ENCODE measurements at places on chromosomes 4 and X.

GRCh38 chr4:42167709-42168108 lies 15.3 kb upstream of the BEND4 start:
- no peak for DNase-seq

GRCh38 chr4:71237641-71238040 lies 101.2 kb upstream of the SLC4A4 start:
- no peak for DNase-seq

- no peak for DNase-seq
These were observed 95.6 kb downstream of the NR3C2 start for GRCh38 chr4:148346657-148347056.

DNA sequence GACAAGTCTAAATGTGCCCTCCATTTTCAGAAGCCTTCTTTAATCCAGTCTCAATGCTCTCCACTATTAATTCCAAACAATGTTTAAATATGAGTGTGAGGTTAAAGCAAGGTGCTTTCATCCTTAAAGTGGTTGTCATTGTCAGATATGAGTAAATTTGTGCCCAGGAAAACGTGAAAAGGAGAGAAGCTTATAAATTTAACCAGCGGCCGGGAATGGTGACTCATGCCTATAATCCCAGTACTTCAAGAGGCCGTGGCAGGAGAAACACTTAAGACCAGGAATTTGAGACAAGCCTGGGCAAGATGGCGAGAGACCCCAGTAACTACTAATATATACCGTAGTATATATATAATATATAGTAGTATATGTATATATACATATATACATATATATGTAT lies 270.0 kb downstream of the ARHGAP24 start:
- no peak for DNase-seq

DNA sequence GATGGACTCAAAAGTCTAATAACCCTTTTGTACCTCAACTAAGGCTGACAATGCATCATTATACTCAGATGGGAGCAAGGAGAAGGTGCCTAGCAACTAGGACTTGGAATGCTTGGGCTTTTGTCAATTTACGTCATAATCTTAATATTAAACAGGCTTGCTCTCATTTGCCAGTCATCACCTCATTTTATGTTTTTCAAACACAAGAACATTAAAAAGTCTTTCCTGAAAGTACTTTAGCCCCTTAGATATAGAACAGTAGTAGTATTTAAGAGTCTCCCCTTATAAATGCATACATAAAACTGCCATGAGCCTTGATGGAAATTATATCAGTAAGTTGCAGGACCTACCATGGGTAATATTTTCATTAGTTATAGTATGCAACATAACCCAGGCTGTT lies 150.7 kb upstream of the INTU start:
- DNase-seq = no peak

GRCh38 chr4:150235808-150236271 lies 157.6 kb downstream of the DCLK2 start:
- no peak for DNase-seq

DNA sequence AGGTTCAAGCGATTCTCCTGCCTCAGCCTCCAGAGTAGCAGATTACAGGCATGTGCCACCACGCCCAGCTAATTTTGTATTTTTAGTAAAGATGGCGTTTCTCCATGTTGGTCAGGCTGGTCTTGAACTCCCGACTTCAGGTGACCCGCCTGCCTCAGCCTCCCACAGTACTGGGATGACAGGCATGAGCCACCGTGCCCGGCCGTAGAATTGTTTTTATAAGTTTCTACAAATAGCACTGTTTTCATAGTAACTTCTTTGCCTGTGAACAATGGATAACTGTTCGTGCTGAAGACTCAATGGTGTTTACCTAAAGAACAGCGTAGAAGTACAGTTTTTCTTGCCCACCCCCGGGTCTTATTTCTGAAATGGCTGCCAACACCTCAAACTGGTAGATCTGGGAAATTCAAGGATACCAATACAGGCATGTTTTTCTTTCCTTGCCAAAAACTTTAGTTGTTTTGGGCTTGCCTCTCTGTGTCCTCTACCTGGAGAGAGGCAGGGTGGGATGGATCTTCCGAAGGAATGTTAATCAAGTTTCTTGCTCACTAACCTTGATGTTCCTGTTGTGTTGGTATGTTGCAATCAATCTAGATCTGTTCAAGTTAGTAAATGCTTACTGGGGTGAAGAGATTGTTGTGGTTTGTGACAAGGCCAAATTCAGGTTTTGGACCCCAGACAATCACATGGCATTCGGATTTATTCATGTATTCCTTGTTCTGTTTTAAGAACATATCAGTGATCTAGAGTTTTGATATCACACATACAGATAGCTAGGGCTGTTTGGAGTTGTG lies 2.8 kb upstream of the RUFY3 start:
- DNase-seq = no peak

DNA sequence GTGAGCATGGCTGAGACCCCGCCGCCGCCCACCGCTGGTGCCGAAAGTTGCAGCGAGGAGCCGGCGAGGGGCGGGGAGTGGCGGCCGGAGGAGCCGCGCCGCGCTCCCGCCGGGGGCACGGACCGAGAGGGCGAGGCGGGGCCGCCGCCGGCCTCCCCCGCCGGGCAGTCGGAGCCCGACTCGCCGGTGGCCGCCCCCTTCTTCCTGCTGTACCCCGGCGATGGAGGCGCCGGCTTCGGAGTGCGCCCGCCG lies 16.5 kb downstream of the UTP3 start:
- DNase-seq = no peak

DNA sequence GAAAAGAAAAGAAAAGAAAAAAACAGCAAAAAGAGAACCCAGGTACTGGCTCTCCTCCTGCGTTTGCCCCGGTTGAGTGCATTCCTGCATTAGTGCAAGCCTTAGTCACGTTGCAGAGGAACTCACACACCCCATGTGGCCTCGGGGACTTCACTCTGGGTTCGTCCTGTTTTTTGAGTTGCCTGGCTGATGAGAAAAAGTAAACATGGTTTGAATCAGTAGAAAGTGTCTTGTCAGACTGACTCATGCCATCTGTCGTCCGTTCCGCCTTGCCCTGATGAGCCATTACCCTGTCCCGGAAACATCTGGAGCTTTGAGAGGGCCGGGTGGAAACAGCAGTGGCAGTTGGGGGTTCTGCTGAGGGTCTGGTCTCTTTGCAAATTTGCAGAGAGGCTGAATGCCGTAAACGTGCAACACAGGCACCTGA lies 16.3 kb downstream of the CD99 start:
- no peak for DNase-seq

DNA sequence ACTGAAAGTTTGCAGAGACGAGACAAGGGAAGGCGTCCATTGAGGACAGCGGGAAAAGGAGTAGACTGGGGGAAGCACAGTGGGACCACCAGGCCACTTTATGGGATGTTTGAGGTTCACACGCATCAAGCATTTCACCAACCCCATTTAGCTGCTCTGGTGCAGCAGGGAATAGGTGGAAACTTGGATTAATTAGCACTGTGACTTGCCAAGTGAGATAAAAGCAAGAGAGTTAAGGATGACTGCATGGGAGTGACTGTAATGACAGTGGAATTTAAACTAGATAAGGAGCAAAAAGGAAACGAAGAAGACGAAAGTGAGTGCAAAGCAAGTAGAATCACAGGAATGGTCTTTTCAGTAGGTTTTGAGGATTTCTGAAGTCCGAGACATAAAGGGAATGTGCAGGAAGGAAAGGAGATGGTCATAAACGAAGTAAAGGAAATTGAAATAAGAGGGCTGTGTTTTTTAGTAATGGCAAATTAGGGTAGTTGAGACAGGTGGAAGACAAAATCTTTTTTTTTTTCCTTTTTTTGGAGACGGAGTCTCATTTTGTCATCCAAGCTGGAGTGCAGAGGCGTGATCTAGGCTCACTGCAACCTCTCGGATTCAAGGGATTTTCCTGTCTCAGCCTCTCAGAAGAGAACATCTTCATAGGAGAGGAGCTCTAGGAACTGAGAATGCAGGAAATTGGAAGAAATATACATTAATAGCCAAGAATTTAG lies 119.0 kb upstream of the MAP9 start:
- DNase-seq = no peak

DNA sequence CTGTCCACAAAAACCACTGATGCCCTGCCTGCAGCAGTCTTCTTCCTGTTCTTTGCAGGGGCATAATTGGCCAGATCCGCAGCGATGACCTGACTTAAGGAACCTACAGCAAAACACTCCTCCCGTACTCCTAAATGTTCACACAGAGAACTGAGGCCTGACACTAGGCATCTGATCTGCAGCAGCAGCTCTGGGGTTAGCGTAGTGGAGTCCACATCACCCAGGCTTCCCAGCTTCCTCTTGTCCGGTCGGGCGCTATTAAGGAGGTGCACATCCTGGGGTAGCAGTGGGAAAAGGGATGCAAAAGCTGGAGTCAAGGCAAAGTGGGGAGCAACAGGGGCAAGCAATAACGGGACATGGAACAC lies 758 bp downstream of the SCFD2 start:
- DNase-seq = no peak

DNA sequence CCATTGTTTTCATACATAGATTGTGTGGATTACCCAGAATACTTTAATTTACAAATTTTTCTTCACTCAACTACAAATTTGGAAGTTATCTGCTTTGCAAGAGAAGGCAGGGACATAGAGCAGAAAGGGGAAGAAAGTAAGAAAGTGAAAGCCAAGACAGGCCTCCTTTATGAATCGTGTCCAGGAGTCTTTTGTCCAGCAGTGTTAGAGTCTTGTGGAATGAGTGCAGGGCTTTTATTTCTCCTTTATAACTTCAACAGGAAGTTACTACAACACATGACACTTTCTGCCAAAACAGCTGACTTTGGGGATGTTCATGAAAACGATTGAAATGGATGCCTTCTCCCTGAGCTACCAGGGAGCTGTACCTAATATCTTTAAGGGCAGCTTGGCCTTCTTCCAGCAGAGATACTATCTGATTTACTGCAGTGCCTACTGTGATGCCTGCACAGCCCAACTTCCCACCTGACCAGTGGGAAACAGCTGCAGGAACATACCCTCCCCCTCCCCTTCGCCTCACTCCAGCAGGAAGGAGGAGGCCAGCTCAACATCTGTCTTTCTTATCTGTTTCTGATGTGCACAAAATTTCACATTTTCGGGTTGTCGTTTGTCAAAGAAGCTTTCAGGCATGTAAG lies 557.7 kb upstream of the SLIT2 start:
- DNase-seq = no peak

DNA sequence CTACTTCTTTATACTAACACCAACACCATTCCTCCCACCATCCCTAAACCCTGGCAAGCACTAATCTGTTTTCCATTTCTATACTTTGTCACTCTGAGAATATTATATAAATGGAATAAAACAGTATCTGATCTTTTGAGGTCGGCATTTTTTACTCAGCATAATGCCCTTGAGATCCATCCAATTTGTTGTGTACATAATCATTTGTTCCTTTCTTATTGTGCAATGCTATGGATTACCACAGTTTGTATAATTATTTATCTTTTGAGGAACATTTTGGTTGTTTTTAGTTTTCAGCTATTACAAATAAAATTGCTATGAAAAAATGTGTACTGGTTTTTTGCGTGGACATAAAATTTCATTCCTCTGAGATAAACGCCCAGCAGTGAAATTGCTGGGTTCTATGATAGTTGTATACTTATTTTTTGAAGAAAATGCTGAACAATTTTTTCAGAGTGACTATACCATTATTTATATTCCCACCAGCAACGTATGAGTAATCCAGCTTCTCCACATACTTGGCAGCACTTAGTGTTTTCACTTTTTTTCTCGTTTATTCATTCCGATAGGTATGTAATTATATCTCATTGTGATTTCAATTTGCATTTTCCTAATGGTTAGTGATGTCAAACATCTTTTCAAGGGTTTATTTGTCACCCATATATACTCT lies 154.3 kb upstream of the DCAF8L1 start:
- DNase-seq = no peak

DNA sequence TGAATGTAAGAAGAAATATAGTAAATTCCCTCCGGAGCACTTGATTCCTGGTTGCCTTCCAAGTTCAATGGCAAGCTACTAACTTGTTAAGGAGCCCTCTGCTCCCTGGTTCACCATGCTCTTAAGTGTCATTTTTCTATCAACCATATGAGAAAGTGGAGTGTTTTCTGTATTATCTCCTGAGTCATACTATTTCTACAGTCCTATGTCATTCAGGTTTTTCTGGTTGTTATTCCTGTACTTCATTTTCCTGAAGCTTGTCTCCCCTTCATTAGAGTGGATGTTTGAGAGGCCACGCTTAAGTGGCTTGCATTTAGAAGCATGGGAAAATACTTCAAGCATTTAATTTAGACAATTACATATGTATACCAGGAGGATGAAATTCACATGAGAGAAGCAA lies 14.7 kb upstream of the EPGN start:
- no peak for DNase-seq

- DNase-seq = no peak
These were observed 28.7 kb downstream of the PDLIM5 start for GRCh38 chr4:94480362-94480951.

DNA sequence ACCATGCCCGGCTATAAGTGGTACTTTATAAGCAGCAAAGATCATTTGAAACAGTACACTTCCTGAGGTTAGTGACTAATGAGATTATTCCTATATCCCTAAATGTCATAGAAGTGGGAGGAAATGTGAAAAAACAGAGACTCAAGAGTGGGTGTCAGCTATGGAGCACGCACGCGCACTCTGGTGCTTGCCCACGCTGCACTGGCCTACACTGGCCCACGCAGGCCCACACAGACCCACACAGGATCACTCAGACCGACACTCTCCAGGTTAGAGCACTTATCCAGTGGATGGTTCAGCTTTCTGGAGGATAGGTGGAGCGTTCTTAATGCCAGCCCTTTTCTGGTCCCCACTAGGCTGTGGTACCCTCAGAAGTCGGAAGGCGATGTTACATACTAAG lies 78.5 kb downstream of the IL1RAPL1 start:
- DNase-seq = no peak

GRCh38 chrX:52923781-52924241 lies 26.7 kb downstream of the FAM156B start:
- no peak for DNase-seq

DNA sequence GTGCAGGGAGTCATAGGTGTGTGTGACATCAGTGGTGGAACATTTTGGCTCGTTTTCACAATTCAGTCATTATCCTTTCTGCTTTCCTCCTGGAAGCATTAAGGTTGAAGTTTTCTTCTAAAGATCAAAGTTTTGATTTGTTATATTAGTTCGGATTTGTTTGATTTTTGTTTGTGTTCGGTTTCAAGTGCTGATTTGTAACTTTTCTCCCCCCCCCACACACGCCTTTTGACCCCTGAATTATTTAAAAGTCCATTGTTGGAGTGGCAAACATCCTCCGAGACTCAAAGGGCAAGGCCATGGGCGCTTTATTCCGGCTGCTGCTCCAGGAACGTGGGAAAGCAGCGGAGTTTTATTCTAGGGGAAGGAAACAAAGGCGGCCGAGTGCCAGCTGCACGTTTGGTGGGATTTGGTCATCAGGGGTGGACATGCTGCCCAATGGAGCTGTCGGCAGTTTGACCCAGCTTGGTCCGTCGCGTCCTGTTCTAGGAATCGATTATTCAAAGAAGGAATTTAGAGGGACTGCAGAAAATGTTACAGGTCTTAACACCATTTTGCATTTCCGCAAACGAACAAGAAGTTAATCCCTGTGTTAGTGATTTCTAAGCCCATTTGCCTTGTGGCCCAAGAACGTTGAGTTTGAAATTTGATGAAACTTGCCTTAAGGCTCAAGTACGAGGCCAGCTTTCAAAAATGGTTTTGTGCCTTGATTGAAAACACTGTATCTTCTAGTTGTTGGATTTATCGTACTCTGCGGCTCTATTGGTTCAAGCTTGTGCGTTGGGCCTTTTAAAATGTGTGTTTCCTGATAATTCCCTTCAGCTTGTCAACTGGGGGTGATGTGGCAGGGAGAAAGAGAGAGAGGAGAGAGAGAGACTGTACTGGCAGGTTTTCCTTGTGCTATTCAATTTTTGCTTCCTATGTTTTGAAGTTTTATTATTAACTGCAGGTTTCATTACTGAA lies 565 bp upstream of the ZNF41 start:
- DNase-seq = no peak

- DNase-seq = no peak
These were observed 110.5 kb upstream of the PAK3 start for GRCh38 chrX:110985470-110985869.
